Activated CD8-positive, alpha-beta memory T cell treated with anti-CD3 and anti-CD28 coated beads for 4 hours (primary cell): ENCODE measurements at places on chromosomes 2 and 18.

GRCh38 chr2:99067871-99068625 lies 73.5 kb upstream of the C2orf15 start:
- no peak for DNase-seq

- DNase-seq, result no peak
Measured at GRCh38 chr2:60354713-60355112, 198.7 kb downstream of the BCL11A start.

DNA sequence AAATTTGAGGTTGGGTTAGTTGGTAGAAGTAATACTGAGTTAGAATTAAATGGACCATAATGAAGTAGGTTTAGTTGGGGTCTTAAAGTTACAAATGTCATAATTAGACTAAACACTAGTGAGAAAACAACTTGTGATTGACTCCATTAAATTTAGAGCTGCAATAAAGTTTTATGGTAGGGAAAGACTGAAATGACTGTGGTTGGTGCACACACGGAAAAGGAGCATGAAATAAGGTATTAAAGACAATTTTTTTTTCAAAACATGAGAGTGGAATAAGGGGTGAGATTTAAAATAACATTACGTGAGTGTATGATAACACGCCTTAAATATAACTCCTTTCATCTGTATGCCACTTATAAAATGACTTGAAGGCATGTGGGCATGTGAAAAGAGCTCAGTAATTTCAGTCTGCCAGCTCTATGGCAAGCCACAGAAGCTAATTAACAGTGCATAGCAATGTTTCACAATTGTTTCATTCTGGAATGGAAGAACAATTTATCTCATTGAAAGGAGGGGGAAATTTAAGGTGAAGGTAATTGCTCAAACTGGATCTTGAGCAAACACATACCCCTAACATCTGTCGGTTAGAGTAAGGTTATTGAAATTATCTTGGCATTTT lies 1.4 kb downstream of the FRZB start:
- no peak for DNase-seq

DNA sequence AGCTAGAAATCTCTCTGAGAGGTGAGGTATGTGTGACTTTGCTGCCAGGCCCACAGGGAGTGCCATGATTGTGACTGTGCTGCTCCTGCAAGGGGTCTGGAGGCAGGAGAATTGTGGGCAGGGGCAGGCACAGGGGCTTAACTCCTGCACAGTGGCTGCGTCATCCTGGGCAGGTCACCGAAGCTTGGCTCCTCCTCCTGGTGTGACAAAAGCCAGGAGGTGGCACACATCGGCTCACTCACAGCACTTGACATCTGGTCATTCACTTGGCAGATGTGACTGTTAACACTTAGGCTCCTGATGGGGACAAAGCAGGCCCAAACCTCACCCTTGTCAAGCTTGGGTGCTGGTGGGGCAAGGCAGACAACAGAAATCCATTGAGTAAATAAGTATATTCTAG lies 36.4 kb upstream of the GLI2 start:
- no peak for DNase-seq

- peak; percentile 23 for DNase-seq
Measured at GRCh38 chr2:208175069-208175839, 11.9 kb upstream of the CRYGA start.

- no peak for DNase-seq
Measured at GRCh38 chr18:3151399-3152264, 68.1 kb downstream of the MYOM1 start.

- no peak for DNase-seq
Measured at GRCh38 chr2:23859983-23860382, 66.9 kb downstream of the ATAD2B start.

DNA sequence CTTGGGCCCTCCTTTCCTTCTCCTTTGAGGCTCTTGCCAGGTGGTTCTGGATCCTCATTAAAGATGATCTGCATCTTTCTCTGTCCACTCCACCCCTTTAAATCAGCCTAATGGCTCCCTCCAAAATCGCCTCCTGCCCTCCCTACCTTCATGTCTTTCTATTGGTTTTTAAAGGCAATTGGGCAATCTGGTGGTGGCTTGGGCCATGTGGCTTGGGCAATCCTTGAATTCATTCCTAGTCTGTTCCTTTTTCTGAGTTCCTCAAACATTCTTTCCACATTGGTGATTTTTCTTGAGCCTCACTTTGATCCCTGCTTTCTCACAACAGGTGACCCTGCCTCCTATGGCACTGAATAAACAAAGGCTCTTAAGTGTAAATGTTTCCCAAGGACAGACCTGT lies 266.2 kb upstream of the REV1 start:
- no peak for DNase-seq

- DNase-seq, result no peak
Measured at GRCh38 chr2:210072922-210073509, 70.6 kb downstream of the RPE start.

DNA sequence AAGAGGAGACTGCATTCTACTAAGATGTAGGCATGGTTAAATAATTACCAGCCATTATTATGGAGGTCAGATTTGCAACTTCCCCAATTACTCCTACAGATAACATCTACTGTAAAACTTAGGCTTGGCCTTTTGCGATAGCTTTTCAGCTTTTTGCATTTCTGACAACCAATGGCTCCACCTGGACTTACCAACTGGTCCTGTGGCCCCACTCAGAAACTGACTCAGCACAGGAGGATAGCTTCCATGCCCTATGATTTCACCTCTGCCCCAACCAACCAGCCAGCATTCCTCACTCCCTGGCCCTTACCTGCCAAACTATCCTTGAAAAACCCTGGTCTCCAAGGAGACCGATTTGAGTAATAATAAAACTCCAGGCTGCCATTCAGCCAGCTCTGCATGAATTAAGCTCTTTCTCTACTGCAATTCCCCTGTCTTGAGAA lies 28.2 kb downstream of the TUBB6 start:
- DNase-seq, result no peak

DNA sequence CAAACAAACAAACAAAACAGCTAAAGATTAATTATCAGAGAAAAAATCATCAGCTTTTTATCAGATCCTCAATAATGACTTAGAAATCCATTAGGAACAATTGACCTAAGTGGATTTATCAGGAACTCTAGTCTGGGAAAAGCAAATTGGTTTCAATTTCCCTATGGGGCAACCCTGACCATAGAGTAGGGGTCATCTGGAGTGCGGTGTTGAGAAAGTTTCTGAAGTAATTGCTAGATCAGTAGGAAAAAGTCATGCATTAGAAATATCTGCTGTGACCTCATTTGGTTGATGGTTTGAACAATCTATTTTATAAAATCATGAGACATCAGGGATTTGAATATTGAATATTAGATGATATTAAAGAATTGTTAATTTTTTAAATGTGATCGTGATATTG lies 507.9 kb downstream of the TXNL1 start:
- no peak for DNase-seq

GRCh38 chr2:181203412-181203811 lies 223.0 kb downstream of the UBE2E3 start:
- DNase-seq, result no peak

- DNase-seq, result no peak
Measured at GRCh38 chr2:216339456-216340279, 32.6 kb downstream of the MARCHF4 start.

DNA sequence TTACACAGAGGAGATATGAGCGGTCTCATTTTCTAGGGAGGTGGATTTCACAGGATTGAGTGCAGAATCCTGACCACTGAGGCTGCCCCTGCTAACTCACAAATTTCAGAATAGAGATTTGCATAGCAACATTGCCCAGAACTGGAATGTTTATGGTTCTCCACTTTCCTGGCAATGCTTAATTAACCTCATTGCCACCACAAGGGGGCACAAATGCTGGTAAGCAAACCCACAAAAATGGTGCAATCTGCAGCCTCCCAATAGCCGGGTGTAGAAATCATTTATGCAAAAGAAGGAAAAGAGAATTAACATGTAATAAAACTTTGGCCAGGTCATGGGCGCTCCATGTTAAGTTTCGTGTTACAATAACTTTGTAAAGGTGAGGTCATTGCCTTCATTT lies 112.4 kb downstream of the CYRIA start:
- no peak for DNase-seq

- DNase-seq, result no peak
Measured at GRCh38 chr2:162635706-162636105, 202.9 kb downstream of the KCNH7 start.
